ENCODE measurements at places on chromosomes 11 and 22. TPM values are rescaled to one million over a fixed set of nuclear protein-coding genes. Genes with fewer than 3 reads are reported as not detected.

- no peak for DNase-seq
These were observed 2.6 kb downstream of the RBM4B start for GRCh38 chr11:66674964-66675602.

- DNase-seq, result no peak
These were observed 30.2 kb downstream of the GGT5 start for GRCh38 chr22:24214467-24215285.

- DNase-seq, result no peak
These were observed 51.2 kb downstream of the NFAM1 start for GRCh38 chr22:42380769-42381551.

GRCh38 chr22:38831166-38831945 is 12.5 kb downstream of the NPTXR start:
- DNase-seq, result no peak

MTCH2 gene
- total RNA-seq, result 34.2 TPM

- DNase-seq, result peak; percentile 79
These were observed 15.0 kb upstream of the EHD1 start for GRCh38 chr11:64893194-64894069.

HTR3A gene
- 0.91 TPM for total RNA-seq

DNA sequence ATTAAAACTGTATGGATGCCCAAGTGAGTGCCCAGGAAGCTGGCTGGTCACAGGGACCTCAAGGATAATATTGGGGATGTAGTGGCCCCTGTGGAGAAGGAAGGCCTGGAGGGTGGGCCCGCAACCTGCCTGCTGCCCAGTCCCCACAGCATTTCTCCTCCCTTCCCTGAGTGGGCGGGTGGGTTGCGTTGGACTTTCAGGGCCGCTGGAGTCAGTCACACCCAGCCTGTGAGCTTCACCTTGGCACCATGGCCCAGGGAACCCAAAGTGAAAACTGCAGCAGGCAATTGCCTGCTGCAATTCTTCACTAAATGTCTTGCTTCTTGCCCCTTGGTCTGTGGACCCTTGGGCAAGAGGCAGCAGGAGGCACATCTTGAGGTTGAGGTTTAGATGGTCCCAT is 4.7 kb downstream of the GNAZ start:
- DNase-seq, result peak; percentile 21

- no peak for DNase-seq
These were observed 14.7 kb downstream of the GLYATL2 start for GRCh38 chr11:58829786-58830185.

SYTL2 gene
- 3.8 TPM for total RNA-seq

DNA sequence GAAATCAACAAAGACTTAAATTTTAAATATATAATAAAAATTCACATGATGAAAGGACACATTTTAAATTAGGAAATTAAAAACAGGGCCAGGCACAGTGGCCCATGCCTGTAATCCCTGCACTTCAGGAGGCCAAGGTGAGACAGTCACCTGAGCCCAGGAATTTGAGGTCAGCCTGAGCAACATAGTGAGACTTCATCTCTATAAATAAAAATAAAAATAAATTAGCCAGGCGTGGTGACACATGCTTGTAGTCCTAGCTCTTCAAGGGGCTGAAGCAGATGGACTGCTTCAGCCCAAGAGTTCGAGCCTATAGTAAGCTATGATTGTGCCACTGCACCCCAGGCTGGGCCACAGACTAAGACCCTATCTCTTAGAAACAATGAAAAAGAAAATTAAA is 29.3 kb downstream of the RRAS2 start:
- DNase-seq, result no peak

SAMM50 gene
- 21.6 TPM for total RNA-seq

VSIG10L2 gene
- total RNA-seq, result not detected

ZFPL1 gene
- 15.2 TPM for total RNA-seq

CARD18 gene
- total RNA-seq, result not detected

GRCh38 chr22:36162127-36163034 is 1.8 kb upstream of the APOL3 start:
- DNase-seq, result no peak

GRCh38 chr11:112627588-112628045 is 333.6 kb upstream of the NCAM1 start:
- no peak for DNase-seq

- no peak for DNase-seq
These were observed 26.1 kb downstream of the TYR start for GRCh38 chr11:89203814-89204213.
